ENCODE measurements at places on chromosomes 5 and 9.

DNA sequence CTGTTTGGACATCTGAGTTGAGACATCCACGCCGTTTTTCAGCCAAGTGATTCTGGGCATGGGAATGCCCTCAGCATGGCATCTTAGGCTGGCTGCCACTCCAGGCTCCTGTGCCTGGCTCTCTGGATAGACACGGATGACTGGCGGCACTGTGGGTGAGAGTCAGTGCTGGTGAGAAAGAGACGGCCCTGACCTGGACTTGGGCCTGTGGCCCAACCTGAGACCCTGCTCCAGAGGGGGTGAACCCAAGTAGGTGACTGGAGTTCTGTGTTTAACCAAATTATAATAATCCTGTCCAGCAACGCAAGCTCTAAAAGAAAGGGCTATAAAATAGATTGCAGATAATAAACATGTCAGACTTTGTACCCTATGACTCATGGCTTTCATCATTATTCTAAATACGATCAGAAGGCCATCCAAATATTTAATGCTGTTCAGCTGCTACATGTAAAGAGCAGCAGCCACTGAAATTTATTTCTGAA lies 173.9 kb downstream of the HSPA4 start:
- peak; percentile 95 for DNase-seq

DNA sequence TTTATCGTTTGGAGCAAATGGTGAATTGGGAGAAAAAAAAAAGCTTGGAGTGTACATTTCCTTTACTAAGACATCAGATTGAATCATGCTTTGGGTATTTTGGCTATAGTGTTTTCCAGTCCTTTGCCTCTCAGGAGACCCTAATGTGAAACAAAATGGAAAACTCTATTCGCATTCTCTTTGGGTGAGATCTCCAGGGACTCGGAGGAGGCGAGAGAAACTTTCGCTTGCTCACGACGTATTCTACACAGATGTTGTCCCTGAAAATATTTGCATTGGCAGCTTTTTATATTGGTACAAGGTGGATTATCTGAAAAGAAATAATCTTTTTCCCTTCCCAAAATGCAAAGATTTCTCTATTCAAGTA lies 1240.1 kb upstream of the WWC1 start:
- DNase-seq: no peak

DNA sequence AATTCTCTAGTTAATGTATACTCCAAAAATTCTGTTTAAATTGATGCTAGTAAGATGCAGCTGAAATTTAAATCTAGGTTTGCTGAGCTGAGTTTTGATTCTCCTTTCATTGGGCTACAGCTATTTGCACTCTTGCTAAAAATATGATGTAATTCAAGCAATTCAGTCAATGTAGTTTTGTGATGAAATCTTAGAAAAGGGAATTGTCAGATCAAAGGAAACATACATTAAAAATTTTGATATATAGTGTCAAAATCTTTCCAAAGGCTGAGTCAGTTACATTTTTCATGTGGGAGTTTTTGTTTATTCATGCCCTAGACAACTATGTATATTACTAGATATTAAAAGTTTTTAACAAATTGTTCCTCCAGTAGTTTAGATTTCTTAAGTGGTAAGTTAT lies 334.9 kb upstream of the DAB2 start:
- DNase-seq: no peak

GRCh38 chr5:176879663-176880361 lies 19.3 kb downstream of the HK3 start:
- DNase-seq: no peak

DNA sequence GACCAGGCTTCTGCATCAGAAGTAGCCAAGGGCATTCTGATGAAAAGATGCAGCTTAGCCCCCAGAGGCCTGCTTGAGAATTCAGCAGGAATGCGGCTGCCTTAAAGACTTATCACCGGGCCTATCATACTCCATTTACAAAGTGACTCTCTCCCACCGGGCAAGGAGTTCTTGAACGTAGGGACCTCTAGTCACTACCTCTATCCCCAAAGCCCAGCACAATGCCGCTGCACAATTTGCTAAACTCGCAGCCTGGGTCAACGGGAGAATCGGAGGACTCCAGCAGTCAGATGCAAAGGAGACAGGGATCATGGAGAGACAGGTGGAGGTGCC lies 661 bp downstream of the PDCL start:
- peak; percentile 16 for DNase-seq

- DNase-seq: no peak
Measured at GRCh38 chr5:8349855-8350254, 480.9 kb downstream of the MTRR start.

DNA sequence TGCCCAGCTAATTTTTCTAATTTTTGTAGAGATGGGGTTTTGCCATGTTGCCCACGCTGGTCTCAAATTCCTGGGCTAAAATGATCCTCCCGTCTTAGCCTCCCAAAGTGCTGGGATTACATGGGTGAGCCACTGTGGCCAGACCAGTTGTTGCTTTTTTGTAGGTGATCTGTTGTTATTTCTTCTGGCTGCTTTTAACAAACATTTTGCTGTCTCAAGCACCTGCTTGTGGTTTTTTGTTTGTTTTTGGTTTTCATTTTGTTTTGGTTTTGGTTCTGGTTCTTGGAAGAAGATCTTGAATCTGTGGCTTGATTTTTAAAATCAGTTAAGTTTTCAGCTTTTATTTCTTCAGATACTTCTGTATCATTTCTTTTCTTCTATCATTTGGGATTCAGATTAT lies 21.1 kb downstream of the ERCC6L2 start:
- no peak for DNase-seq

DNA sequence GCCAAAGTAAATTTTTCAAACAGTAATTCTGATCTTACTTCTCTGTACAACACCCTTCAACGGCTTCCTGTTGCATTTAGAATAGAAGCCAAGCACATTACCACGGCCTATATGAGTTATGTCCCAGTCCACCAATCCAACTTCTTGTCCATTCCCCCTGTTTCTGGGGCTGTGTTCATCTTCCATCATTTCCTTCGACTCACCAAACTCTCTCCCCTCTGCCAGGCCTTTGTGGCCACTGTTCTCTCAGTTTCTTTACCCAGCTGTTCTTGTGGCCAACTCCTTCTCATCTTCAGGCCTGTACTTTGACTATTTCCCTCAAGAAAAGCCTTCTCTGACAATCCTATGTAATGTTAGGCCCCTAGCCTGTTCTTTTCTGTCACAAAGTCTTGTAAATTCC lies 259.4 kb upstream of the EFNA5 start:
- DNase-seq: no peak

DNA sequence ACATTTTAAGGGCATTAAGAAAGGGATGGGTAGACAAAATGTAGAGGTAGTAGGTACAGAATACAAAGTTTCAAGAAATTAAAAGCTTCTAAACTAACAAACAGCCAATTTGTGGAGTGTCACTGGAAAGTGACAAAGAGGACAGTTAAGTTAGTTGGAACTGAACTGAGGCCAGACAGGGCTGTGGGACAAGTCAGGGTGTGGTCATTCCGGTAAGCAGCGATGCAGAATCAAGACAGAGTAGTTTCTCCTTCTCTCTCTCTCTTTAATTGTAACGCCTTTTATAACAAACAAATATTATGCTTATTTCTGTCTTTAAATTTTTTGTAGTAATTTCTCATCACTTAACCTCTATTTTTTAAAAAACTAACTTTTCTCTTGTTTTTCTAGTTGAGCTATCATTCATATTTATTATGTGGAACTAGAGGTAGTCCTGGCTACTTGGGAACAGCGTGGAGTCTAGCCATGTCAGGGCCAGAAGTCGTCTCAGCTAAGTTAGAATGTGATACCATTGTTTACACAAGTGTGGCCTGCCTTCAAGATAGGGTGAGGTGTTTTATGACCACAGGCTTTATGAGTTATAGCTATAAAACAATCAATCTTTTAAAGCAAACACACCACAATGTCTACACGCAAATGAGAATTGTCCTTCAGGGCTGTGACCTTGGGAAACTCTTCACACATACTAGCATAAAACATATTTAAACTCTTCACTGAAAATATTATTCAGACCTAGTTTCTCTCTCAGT lies 115.3 kb upstream of the CDKN2B start:
- DNase-seq: peak; percentile 82

DNA sequence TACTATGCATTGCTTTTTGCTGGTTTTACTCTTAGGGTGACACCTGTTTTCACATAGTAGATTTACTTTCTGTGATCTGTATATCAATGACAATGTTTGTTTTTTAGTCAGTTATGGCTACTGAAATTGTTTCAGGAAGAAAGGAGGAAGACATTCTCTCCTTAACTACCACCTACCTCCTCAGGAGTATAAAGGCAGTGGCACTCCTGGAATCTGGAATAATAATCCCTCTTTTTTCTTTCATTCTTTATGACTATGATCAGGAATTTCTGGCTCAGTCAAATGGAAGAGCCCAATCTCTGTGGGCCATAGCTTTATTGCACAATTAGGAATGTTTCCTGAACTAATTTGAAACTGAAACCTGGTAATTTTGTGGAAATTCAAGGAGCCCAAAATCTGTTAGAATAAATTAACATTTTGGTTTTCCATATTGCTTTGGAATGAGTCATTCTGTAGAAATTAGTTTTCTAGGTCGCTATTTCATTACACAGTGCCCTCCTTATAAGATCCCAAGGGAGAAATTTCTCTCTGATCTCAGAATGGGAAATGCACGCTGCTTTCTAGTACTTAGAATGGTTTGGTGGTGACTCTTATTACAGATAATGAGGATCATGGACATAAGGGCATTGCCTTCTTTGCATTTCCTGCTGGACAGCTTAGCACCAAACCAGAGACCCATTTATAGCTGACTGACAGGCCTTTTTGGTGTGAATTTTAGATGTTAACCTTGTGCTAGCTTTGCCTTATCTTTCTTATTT lies 95.3 kb upstream of the VLDLR start:
- no peak for DNase-seq

DNA sequence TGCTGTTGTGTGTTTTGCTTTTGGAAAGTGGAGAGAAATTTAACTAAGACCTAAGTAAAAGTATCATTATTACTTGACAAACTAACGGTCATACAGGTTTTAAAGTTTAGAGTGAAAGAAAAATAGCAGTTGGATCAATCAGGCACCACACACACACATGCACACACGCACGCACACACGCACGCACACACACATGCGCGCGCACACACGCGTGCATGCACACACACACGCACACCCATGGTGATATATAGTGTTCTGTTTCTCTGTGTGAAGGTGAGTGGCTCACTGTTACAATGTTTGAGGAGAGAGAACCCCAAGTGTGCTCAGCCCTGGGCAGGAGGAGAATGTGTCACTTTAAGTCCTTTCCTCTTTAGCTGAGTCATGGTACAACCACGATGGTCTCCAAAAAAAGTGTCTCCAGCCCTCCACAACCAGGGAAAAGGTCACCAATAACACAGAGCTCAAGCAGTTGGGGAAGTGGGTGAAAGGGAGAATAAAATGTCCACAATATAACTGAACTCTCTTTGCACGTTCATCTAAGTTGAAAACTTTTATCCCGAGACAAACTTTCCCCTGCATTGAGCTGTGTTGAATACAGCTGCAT lies 3.2 kb downstream of the ZNF366 start:
- no peak for DNase-seq

DNA sequence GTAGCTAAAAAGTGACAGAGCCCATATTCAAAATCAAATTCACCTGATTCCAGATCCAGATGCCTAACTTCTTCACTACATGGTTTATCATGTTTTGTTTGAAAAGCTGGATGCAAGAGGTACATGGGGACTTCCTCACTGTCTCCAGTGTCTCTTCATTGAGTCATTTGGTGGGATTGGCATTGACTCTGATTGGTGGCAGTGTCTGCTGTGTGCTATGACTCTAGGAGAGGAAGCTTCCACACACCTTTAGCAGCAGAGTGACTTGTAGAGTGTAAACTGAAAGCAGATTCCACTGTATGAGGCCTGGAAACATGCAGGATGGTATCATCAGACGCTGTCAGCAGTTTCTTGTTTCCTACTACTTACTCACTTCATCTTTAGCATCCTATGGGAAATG lies 250.9 kb upstream of the SEMA6A start:
- no peak for DNase-seq

Data from SW480 (cell line).